Kidney capillary endothelial cell (primary cell): ENCODE measurements at places on chromosomes 13 and 19.

- DNase-seq, result no peak
Measured at GRCh38 chr13:43986421-43986981, 106.8 kb downstream of the LACC1 start.

- DNase-seq, result no peak
Measured at GRCh38 chr13:37194428-37194861, 89.0 kb upstream of the CSNK1A1L start.

- DNase-seq, result no peak
Measured at GRCh38 chr13:19673473-19674430, 40.3 kb downstream of the MPHOSPH8 start.

GRCh38 chr19:58553799-58554493 is 959 bp downstream of the CHMP2A start:
- no peak for DNase-seq

GRCh38 chr13:99296398-99296797 is 10.8 kb downstream of the GPR183 start:
- DNase-seq, result no peak

DNA sequence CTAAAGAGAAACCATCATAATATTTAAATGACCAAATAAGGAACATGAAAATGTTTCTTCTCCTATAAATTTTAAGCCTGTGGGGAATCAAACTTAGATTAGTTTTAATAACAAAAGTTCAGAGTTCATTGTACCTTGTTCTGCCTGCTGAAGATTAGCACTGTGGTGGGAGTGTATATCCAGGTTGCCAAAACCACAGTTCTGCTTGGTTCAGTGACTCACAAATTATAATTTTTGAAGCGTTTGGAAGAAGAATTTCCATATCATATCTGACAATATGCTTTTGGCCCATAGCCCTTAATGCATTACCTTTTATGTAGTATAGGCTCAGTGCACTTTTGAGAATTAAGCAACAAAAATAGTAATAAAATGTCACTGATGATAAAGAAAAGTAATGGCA is 545.2 kb downstream of the GPC6 start:
- DNase-seq, result no peak

DNA sequence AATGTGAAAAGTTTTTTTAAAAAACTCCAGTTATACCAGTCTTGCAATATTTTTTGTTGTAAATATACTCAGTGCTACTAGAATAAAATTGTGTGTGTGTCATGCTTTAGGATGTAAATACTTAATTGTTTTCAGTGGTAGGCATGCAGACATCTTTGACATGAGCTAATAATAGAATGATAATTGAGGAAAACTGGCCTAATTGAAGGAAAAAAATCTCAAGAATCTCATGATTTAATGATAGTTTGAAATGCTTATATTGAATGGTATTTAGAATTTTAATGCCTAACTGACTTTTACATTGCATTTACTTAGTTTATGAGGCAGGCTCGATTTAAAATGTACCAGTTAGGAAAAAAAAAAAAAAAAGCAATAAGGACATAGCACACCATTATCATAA is 3.2 kb upstream of the MAB21L1 start:
- DNase-seq, result no peak

DNA sequence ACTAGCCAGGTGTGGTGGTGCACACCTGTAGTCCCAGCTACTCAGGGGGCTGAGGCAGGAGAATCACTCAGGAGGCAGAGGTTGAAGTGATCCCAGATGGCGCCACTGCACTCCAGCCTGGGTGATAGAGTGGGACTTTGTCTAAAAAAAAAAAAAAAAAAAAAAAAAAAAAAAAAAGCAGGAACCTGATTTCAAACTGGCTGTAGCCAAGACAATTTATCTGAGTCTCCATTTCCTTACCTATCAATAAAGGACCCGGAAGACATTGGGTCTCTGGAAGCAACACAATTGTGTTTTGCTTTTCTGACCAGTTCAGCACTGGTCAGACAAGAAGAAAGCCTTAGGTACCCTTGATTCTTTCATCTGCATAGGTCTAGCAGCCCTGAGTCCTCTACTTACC is 491.0 kb downstream of the TBC1D4 start:
- DNase-seq, result no peak

- DNase-seq, result no peak
Measured at GRCh38 chr13:102028868-102029267, 373.0 kb downstream of the FGF14 start.

GRCh38 chr13:34161931-34162543 is 344.1 kb downstream of the RFC3 start:
- DNase-seq, result peak; percentile 78

DNA sequence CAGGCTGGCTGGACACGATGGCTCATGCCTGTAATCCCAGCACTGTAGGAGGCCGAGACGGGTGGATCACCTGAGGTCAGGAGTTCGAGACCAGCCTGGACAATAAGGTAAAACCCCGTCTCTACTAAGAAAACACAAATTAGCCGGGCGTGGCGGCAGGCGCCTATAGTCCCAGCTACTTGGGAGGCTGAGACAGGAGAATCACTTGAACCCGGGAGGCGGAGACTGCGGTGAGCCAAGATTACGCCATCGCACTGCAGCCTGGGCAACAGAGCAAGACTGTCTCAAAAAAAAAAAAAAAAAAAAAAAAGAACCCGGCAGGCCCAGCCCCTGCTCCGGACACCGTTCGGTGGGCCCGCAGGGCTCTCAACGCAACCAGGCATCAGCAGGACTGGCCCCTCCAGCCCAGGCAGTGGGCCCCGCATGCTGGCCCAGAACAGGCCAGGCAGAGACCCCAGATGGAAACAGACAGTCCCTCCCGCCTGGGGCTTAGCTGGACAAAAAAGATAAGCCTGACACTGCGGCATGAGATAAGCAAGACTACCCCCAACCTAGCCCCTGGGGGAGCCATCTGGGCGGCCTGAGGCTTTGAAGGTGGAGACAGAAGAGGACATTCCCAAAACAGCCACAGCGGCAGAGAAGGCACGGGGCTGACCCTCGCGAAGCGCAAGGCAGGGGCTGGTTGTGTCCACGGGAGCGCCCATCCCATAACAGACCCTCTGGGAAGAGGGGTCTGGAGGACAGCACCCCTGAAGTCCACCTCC is 11.6 kb downstream of the REXO1 start:
- DNase-seq, result no peak

GRCh38 chr19:18386543-18387271 is 749 bp downstream of the GDF15 start:
- no peak for DNase-seq

- DNase-seq, result no peak
Measured at GRCh38 chr13:101618440-101619187, 166.1 kb downstream of the ITGBL1 start.

GRCh38 chr13:80633251-80633650 is 292.3 kb upstream of the SPRY2 start:
- DNase-seq, result no peak

- no peak for DNase-seq
Measured at GRCh38 chr13:110394371-110394841, 87.3 kb downstream of the COL4A2 start.

DNA sequence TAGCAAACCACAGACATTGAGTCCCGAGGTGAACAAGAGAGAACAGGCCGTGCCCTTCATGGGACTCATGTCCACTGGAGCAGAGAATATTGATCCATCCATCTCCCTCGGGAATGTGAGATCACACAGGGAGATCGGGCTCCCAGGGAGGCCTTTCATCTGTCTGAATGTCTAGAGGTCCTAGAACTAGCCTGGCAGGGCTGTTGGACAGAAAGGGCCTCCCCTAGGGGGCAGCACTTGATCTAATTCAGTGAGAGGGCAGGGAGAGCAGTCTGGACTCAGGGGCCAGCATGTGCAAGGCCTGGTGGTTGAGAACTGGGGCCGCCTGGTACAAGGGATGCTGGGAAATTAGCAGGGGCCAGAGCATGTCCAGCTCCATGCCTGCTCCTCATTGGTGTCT is 4.3 kb downstream of the RUVBL2 start:
- DNase-seq, result peak; percentile 48

DNA sequence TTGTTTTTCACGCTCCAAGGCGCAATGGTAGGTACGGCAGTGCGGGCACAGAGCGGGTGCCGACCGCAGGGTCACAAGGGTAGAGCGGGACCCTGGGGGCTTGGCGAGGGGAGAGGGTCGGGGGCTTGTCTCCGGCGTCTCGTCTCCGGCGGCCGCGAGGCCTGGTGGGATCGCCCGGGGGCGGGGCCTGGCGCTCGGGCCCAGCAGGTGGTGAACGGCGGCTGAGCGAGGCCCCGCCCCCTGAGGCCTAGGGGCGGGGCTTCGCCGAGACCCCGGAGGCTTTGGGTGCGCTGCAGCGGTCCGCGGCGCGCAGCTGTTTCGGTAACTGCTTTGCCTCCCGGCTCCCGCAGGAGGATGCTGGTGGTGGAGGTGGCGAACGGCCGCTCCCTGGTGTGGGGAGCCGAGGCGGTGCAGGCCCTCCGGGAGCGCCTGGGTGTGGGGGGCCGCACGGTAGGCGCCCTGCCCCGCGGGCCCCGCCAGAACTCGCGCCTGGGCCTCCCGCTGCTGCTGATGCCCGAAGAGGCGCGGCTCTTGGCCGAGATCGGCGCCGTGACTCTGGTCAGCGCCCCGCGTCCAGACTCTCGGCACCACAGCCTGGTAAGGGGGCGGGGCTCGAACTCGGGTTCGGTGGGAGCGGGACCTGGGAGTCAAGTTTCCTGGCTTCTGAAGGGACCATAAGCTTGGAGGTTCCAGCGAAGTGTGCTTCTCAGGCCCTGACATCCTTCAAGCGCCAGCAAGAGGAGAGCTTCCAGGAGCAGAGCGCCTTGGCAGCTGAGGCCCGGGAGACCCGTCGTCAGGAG is at the start of gene TSEN34:
TSEN34 (plus strand) TSS at position 298 of the 800 bp plus-strand sequence; CDS start at position 355, 57 bp downstream.
- peak; percentile 68 for DNase-seq

DNA sequence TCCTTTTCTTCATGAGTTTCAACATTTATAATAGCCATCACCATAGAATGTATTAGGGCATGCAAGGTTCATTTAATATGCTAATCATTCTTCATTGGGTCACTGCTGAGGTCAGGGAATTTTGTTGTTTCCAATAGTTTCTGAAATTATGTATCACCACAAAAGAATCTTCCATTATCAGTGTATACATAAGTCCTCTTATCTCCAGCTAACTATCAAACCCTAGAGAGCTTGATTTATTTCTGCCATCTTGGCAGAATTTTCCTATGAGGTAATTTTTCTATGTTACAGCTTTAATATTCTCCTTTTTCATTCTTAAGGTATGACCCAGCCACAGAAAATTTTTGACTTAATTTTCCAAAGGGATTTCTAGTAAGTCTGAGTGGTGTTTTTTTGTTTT is 415.0 kb upstream of the SLITRK1 start:
- no peak for DNase-seq

GRCh38 chr19:18340990-18341868 is 831 bp downstream of the PGPEP1 start:
- DNase-seq, result peak; percentile 26

DNA sequence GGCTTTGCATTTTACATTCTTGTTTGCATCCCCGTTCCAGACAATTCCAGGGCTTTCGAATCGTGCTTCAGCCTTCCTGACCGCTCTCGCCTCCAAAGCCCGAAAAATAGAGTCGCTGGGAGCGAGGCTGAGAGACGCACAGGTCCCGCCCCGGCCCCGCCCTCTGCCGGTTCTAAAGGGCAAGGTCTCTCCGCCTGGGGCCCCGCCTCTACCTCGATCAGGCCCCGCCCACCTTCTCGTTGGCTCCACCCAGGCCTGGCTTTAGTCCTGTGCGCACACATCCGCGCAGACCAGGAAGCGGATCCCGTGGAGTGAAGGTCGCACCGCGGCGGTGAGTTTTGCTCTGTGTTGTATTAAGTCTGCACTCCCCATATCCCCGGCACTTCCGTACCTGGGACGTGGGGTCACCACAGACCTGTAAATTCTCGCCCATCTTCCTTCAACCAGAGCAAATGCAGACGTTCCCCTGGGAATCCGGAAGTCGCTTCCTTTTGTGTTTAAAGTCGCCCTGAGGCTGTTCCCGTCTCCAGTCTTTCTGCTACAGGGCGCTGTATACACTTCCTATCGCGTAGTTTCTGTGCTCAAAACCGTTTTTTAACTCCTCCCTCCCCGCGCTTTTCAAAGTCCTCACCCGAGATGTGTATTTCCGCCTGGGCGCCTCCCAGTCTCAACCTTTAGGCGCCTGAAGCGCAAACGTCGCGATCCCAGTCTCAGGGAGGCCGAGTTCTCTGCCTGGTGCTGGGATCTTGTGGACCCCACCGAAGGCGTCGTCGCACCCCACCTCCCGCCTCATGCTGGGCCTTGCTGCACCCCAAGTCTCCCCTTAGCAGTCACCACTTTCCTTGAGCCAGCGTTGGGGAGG is at the start of gene ZNF701:
ZNF701 (plus strand) TSS at position 288 of the 862 bp plus-strand sequence. CDS start 3,861 bp downstream, outside the sequence.
- DNase-seq, result peak; percentile 85

- no peak for DNase-seq
Measured at GRCh38 chr13:20415306-20415679, 110.4 kb downstream of the CRYL1 start.

DNA sequence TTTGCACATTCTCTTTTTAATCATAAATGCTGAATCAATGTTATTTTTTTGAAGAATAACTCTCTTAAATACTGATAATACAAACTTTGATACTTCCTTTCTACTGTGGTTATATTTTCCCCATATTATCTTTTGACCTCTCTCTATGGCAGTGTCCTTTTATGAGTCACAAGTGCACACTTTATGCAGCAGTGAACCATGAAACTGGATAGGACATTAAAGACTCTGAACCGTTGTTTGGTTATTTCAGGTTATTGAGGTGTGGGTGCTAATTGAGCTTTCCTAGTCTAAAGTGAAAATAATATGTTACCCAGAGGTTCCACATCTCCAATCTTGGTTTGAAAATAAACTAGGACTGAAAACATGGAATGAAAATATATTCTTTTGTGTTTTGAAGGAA is 71.4 kb downstream of the DGKH start:
- no peak for DNase-seq

- no peak for DNase-seq
Measured at GRCh38 chr13:114152285-114152645, 19.8 kb upstream of the RASA3 start.

DNA sequence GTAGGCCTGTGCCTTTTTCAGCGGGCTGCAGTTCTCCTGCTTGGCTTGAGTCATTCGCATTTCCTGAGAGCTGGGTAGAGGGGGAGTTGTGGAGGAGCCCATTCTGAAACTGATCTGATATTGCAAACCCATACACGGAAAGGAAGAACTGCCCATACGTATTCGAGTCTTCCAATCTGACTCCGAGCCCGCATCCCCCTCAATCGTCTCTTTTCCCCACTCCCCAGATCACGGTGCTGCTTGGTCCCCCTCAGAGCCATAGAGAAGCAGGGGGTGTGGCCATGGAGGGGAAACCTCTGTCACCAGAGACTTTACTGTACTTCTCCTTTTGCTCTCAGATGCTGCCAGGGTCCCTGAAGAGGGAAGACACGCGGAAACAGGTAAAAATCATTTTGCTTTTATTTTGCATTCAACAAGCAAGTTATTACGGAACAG is at the start of gene CD22:
CD22 (plus strand) TSS at position 337 of the 435 bp plus-strand sequence. CDS start 2,854 bp downstream, outside the sequence.
- no peak for DNase-seq
